ENCODE measurements at places on chromosomes 11 and 22. TPM values are rescaled to one million over a fixed set of nuclear protein-coding genes. Genes with fewer than 3 reads are reported as not detected.

DNA sequence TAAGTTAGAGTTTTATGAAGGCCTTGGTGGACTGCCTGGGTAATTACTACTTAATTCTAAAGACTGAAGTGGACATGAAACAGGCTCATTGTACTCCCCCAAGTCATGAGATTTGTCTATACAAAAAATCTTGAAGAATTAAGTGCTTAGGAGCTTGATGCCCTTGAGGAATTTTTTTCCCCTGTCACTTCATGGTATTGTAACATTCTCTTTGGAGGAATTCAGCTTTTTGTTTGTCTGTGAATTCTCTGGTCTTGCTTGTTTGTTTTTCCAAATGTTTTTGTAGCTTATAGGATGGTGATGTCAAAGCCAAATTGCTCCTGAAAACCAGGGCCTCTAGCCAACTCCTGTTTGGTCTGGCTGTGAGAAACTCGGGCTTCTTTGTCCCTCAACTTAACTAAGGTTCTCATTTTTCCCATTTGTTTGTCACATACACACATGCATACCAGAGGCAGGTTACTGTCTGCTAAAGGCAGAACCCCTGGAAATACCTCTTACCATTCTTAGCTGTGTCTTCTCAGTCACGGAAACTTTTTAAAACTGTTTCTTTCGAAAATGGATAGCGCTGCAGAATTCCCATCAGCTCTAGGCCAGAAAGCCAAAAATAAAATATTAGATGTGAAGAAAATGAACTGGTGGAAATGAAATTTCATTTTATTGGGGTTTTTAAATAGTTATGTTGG lies 66.9 kb downstream of the AMOTL1 start:
- H3K4me1 ChIP-seq, result peaks cover 24% of the 10 kb centered on the region
- H3K27ac ChIP-seq, result no peak overlapping the region
- no peaks in the 10 kb centered on the region for H3K27me3 ChIP-seq
- no peaks in the 10 kb centered on the region for H3K36me3 ChIP-seq
- no peak for DNase-seq
- no peak overlapping the region for H3K4me3 ChIP-seq

DNA sequence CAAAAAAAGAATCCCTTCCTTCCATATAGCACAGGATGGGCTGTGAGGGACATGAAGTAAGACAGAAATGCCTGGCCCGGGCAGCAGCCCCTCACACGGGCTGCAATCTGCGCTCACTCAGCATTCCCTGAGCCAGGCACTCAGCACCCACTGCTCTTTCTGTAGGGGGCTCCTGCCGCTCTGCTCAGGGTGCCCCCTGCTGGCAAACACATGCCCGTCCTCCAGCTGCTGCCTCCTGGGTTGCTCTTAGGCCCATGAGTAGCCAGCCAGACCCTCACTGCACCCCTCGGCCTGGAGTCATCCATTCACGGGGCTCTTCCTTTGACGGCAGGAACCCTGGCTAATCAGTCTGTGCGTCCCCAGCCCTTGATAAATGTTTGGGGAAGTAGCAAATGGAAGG lies 6.9 kb downstream of the MCAT start:
- DNase-seq, result no peak
- H3K36me3 ChIP-seq, result peaks cover 4% of the 10 kb centered on the region
- no peaks in the 10 kb centered on the region for H3K4me1 ChIP-seq
- H3K27me3 ChIP-seq, result no peaks in the 10 kb centered on the region
- H3K4me3 ChIP-seq, result no peak overlapping the region

DNA sequence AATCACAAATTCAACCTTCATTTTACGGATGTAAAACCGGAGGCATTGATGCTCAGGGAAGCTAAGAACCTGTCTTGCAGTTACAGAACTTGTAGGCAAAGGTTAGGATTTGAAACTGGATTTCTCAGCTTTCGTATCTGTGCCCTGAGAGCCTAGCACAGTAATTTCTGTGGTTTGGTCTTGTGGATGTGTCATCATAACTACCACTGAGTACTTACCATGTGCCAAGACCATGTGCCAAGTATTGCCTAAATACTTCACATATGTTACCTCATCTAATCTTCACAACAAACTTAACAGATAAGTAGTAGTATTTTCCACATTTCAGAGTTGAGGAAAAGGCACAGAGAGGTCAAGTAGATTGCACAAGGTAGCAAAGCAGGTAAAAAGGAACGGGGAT lies 140.7 kb downstream of the NXPE2 start:
- H3K4me1 ChIP-seq, result no peaks in the 10 kb centered on the region
- no peak overlapping the region for H3K27ac ChIP-seq
- no peak for DNase-seq
- H3K27me3 ChIP-seq, result no peaks in the 10 kb centered on the region
- H3K4me3 ChIP-seq, result no peak overlapping the region
- H3K36me3 ChIP-seq, result no peaks in the 10 kb centered on the region

OR56A1 gene
- not detected for total RNA-seq

DNA sequence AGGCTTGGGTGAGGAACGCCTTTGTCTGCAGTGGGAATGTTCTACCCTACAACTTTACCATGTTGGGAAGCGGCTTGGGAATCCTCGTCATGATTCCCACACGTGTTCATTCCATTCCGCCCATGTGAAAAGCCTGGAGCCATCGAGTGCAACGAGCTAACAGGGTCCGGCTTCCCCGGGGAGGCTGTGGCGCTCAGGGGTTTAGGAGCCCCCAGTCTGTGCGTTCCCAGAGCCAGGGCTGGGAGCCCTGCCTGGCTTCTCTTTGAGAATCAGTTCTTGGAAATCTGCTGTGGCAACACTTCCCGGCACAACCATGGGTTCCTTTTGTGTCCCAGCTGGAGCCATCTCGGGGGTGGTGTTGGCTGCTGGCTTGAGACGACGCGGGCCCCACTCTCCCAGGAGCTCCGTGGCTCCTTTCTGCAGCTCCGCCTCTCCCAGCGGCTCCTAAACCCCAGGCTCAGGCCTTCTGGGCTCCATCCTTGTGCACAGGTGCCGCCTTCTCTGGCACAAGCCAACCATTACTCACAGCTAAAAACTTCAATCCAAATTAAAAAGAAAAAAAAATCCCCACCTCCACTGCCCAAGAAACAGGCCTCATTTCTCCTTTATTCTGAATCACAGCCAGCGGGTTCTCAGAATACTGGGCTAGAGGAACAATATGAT lies 18.7 kb upstream of the PPFIA1 start:
- H3K27me3 ChIP-seq, result no peaks in the 10 kb centered on the region
- H3K4me1 ChIP-seq, result no peaks in the 10 kb centered on the region
- no peak for DNase-seq
- no peaks in the 10 kb centered on the region for H3K36me3 ChIP-seq
- no peak overlapping the region for H3K4me3 ChIP-seq
- no peak overlapping the region for H3K27ac ChIP-seq

TRIM34 gene
- 5.6 TPM for total RNA-seq

- H3K4me1 ChIP-seq, result no peaks in the 10 kb centered on the region
- H3K4me3 ChIP-seq, result no peak overlapping the region
- H3K27ac ChIP-seq, result no peak overlapping the region
- H3K27me3 ChIP-seq, result no peaks in the 10 kb centered on the region
Observed at GRCh38 chr22:39219071-39220039, 25.4 kb downstream of the PDGFB start.

- H3K27ac ChIP-seq, result no peak overlapping the region
- H3K27me3 ChIP-seq, result no peaks in the 10 kb centered on the region
- H3K36me3 ChIP-seq, result no peaks in the 10 kb centered on the region
- DNase-seq, result no peak
- H3K4me1 ChIP-seq, result no peaks in the 10 kb centered on the region
Observed at GRCh38 chr11:5247472-5248192, 2.0 kb downstream of the HBG1 start.

GRCh38 chr11:12224537-12224893 lies 114.1 kb downstream of the MICAL2 start:
- no peak overlapping the region for H3K27ac ChIP-seq
- peak; percentile 69 for DNase-seq
- H3K4me1 ChIP-seq, result peaks cover 16% of the 10 kb centered on the region
- H3K4me3 ChIP-seq, result no peak overlapping the region
- no peaks in the 10 kb centered on the region for H3K27me3 ChIP-seq
- H3K36me3 ChIP-seq, result no peaks in the 10 kb centered on the region

DNAJB7 gene
- total RNA-seq, result not detected

- DNase-seq, result no peak
- peaks cover 3% of the 10 kb centered on the region for H3K36me3 ChIP-seq
- no peaks in the 10 kb centered on the region for H3K27me3 ChIP-seq
- H3K4me1 ChIP-seq, result peaks cover 19% of the 10 kb centered on the region
Observed at GRCh38 chr11:35215945-35216344, 77.0 kb downstream of the CD44 start.

TRIM6 gene
- total RNA-seq, result 1.3 TPM

- no peaks in the 10 kb centered on the region for H3K27me3 ChIP-seq
- no peak overlapping the region for H3K27ac ChIP-seq
- no peak for DNase-seq
- H3K4me1 ChIP-seq, result no peaks in the 10 kb centered on the region
- H3K4me3 ChIP-seq, result no peak overlapping the region
Observed at GRCh38 chr22:48015701-48016100, 1253.3 kb downstream of the TBC1D22A start.
